ENCODE measurements at places on chromosomes 2 and 18. TPM values are rescaled to one million over a fixed set of nuclear protein-coding genes. Genes with fewer than 3 reads are reported as not detected.

Gene SPATA3
- total RNA-seq: not detected

Gene SLC40A1
- 30.9 TPM for total RNA-seq

Gene SEPTIN10
- total RNA-seq: 3.9 TPM

Gene DNER
- 0.22 TPM for total RNA-seq

Gene INHA
- total RNA-seq: not detected

GRCh38 chr2:241571821-241572620 lies 13.5 kb downstream of the BOK start:
- no peak overlapping the region for H3K4me3 ChIP-seq
- no peaks in the 10 kb centered on the region for H3K27me3 ChIP-seq
- DNase-seq: no peak
- H3K4me1 ChIP-seq: peaks cover 6% of the 10 kb centered on the region
- peaks cover 3% of the 10 kb centered on the region for H3K36me3 ChIP-seq

GRCh38 chr2:73952499-73953446 lies 26.1 kb downstream of the DGUOK start:
- H3K27ac ChIP-seq: peak overlapping the region; percentile 89
- no peak overlapping the region for H3K4me3 ChIP-seq
- H3K36me3 ChIP-seq: peaks cover 22% of the 10 kb centered on the region

GRCh38 chr2:96694279-96694678 lies 45.6 kb downstream of the LMAN2L start:
- H3K4me3 ChIP-seq: no peak overlapping the region
- H3K27ac ChIP-seq: no peak overlapping the region
- no peaks in the 10 kb centered on the region for H3K4me1 ChIP-seq
- no peaks in the 10 kb centered on the region for H3K27me3 ChIP-seq
- no peaks in the 10 kb centered on the region for H3K36me3 ChIP-seq

- peak overlapping the region; percentile 76 for H3K4me3 ChIP-seq
- peak overlapping the region; percentile 91 for H3K27ac ChIP-seq
- no peaks in the 10 kb centered on the region for H3K27me3 ChIP-seq
- H3K4me1 ChIP-seq: peaks cover 22% of the 10 kb centered on the region
- no peak for DNase-seq
- H3K36me3 ChIP-seq: peaks cover 2% of the 10 kb centered on the region
Measured at GRCh38 chr2:64214281-64215115, 70.3 kb upstream of the PELI1 start.

DNA sequence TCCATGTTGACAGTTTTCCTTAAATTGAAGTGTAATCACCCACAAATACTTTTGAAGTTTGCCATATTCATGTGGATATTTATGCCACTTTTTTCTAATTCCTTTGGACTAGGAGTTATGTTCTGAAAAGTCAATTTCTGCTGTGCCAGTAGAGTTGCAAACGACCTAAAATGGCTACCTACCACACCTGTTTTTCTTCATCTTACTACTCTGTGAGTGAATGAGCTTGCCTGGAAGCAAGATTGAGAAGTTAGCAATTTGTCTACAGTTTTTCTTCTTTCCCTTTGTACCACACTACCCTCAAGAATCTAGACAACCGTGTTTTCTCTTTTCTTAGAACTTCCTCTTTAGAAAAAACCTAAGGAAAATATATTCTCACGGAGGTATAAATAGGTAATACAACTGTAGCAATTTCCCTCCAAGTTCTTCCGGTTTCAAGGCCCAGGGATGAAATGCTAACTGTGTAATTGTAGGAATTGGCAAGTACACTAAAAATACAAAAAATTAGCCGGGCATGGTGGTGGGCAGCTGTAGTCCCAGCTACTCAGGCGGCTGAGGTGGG lies 7.3 kb upstream of the SLC39A10 start:
- H3K36me3 ChIP-seq: no peaks in the 10 kb centered on the region
- no peak for DNase-seq
- peaks cover 7% of the 10 kb centered on the region for H3K4me1 ChIP-seq

DNA sequence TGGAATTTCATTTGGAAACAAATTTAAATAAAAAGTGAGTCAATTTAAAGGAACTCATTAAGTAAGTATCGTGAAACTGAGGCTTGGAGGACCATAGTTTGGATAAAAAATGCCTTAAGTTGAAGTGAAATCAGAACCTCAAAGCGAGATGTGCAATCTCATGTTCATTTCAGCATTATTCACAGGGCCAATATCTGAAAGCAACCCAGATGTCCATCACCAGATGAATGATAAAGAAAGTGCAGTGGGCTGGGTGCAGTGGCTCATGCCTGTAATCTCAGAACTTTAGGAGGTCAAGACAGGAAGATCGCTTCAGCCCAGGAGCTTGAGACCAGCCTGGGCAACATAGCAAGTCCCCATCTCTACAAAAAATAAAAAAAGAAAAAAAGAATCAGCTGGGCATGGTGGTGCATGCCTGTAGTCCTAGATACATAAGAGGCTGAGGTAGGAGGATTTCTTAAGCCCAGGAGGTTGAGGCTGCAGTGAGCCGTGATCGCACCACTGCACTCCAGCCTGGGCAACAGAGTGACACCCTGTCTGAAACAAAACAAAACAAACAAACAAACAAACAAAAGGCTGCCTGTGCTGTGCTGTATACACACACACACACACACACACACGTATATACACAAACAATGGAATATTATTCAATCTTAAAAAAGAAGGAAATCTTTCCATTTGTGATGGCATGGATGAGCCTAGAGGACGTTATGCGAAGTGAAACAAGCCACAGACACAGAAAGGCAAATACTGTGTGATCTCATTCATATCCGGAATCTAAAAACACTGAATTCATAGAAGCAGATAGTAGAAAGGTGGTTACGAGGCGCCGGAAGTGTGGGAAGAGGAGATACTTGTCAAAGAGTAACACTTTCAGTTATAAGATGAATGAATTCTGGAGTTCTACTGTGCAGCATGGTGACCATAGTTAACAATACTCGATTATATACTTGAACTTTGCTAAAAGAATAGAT lies 14.5 kb downstream of the SH3RF3 start:
- DNase-seq: peak; percentile 22
- H3K36me3 ChIP-seq: no peaks in the 10 kb centered on the region
- H3K4me1 ChIP-seq: peaks cover 21% of the 10 kb centered on the region
- peaks cover 55% of the 10 kb centered on the region for H3K27me3 ChIP-seq

- H3K27ac ChIP-seq: no peak overlapping the region
- H3K36me3 ChIP-seq: no peaks in the 10 kb centered on the region
- H3K4me3 ChIP-seq: no peak overlapping the region
- DNase-seq: no peak
- H3K27me3 ChIP-seq: peaks cover 12% of the 10 kb centered on the region
Measured at GRCh38 chr2:182792441-182792840, 74.0 kb downstream of the FRZB start.

GRCh38 chr2:142980246-142981068 lies 103.0 kb downstream of the KYNU start:
- peaks cover 2% of the 10 kb centered on the region for H3K4me1 ChIP-seq
- H3K27ac ChIP-seq: no peak overlapping the region
- no peaks in the 10 kb centered on the region for H3K36me3 ChIP-seq
- no peak for DNase-seq
- no peak overlapping the region for H3K4me3 ChIP-seq

DNA sequence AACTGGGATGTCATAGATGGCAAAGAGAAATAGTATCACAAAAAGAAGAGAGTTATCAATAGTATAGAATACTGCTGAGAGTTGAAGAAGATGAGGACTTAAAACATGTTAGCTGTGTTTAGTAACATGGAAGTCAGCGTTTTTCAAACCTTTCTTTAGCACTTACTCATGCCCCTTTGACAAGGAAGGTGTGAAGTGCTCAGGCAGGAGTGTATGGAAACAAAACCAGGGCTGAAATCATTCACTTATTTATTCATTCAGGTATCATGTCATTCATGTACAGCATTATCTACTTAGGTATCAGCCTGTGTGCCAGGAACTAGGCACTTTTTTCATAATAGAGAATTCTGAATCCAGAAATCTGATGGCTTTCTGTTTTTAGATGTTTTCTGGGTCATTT lies 27.2 kb downstream of the CD28 start:
- H3K27ac ChIP-seq: peak overlapping the region; percentile 90
- DNase-seq: no peak
- H3K4me3 ChIP-seq: peak overlapping the region; percentile 50
- peaks cover 32% of the 10 kb centered on the region for H3K36me3 ChIP-seq

GRCh38 chr2:88603146-88603545 lies 24.1 kb downstream of the EIF2AK3 start:
- H3K36me3 ChIP-seq: peaks cover 2% of the 10 kb centered on the region
- no peak for DNase-seq
- H3K4me3 ChIP-seq: no peak overlapping the region
- no peak overlapping the region for H3K27ac ChIP-seq
- H3K4me1 ChIP-seq: peaks cover 30% of the 10 kb centered on the region

- no peak overlapping the region for H3K4me3 ChIP-seq
- peaks cover 42% of the 10 kb centered on the region for H3K27me3 ChIP-seq
- no peaks in the 10 kb centered on the region for H3K36me3 ChIP-seq
- no peak overlapping the region for H3K27ac ChIP-seq
- no peak for DNase-seq
- no peaks in the 10 kb centered on the region for H3K4me1 ChIP-seq
Measured at GRCh38 chr18:45449418-45450227, 165.7 kb upstream of the SLC14A2 start.

DNA sequence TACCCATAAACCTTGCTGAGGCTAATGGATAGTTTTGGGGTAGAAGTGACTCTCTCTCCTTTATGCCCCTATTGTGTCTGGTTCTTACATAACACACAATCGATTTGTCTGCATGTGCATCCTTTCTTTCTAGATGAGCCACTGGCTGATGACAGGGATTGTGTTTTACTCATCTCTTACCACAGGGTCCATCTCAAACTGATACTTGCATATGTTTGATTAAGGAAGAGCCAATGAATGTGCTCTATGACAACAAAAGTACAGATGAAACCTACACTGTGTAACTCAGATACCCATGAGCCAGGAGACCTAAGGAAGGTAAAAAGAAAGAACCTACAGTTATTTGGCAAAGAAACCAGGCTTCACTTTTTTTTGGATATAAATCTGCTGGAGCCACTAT lies 13.2 kb upstream of the BZW1 start:
- no peak overlapping the region for H3K4me3 ChIP-seq
- H3K36me3 ChIP-seq: peaks cover 6% of the 10 kb centered on the region
- H3K27me3 ChIP-seq: peaks cover 13% of the 10 kb centered on the region
- no peak for DNase-seq
- peaks cover 4% of the 10 kb centered on the region for H3K4me1 ChIP-seq

DNA sequence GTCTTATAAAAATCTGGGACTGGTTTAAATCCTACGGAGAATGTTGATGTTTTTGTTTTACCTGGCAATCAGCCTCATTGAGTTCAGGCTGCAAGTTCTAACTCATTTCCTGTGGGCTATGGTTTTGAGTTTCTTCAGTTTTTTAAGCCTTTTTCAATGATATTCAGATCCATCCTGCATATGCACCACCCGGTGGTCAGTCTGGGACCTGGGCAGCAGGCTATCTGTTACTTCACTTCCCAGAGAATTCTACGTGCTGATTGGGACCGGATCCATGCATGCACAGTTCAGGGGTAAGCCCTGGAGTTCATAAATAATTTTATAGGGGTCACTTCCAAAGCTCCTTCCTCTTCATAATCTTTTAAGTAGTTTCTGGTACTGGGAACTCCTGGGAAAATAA lies 339.2 kb upstream of the HNRNPA3 start:
- H3K4me1 ChIP-seq: no peaks in the 10 kb centered on the region
- no peaks in the 10 kb centered on the region for H3K36me3 ChIP-seq
- H3K4me3 ChIP-seq: no peak overlapping the region
- H3K27me3 ChIP-seq: peaks cover 4% of the 10 kb centered on the region

GRCh38 chr18:48636436-48636835 lies 97.6 kb downstream of the CTIF start:
- H3K27ac ChIP-seq: no peak overlapping the region
- H3K4me1 ChIP-seq: peaks cover 3% of the 10 kb centered on the region
- no peak overlapping the region for H3K4me3 ChIP-seq
- H3K36me3 ChIP-seq: no peaks in the 10 kb centered on the region
- no peak for DNase-seq

GRCh38 chr18:77910347-77910746 lies 660.7 kb downstream of the GALR1 start:
- H3K4me3 ChIP-seq: no peak overlapping the region
- H3K27ac ChIP-seq: no peak overlapping the region
- peaks cover 18% of the 10 kb centered on the region for H3K27me3 ChIP-seq
- peaks cover 3% of the 10 kb centered on the region for H3K4me1 ChIP-seq

GRCh38 chr18:2971741-2972552 lies 41.0 kb downstream of the LPIN2 start:
- H3K4me3 ChIP-seq: peak overlapping the region; percentile 91
- no peaks in the 10 kb centered on the region for H3K27me3 ChIP-seq
- DNase-seq: peak; percentile 46
- H3K36me3 ChIP-seq: peaks cover 7% of the 10 kb centered on the region
- H3K4me1 ChIP-seq: peaks cover 74% of the 10 kb centered on the region
